ENCODE measurements at places on chromosomes 16 and 17. TPM values are rescaled to one million over a fixed set of nuclear protein-coding genes. Genes with fewer than 3 reads are reported as not detected.
A peak's percentile ranks its signal among the peaks of the same experiment; 100 is the strongest.

GRCh38 chr17:14805348-14805747 is 459.8 kb downstream of the PMP22 start:
- no peak overlapping the region for H3K4me3 ChIP-seq
- DNase-seq = no peak
- no peak overlapping the region for H3K27ac ChIP-seq
- no peaks in the 10 kb centered on the region for H3K36me3 ChIP-seq

DNA sequence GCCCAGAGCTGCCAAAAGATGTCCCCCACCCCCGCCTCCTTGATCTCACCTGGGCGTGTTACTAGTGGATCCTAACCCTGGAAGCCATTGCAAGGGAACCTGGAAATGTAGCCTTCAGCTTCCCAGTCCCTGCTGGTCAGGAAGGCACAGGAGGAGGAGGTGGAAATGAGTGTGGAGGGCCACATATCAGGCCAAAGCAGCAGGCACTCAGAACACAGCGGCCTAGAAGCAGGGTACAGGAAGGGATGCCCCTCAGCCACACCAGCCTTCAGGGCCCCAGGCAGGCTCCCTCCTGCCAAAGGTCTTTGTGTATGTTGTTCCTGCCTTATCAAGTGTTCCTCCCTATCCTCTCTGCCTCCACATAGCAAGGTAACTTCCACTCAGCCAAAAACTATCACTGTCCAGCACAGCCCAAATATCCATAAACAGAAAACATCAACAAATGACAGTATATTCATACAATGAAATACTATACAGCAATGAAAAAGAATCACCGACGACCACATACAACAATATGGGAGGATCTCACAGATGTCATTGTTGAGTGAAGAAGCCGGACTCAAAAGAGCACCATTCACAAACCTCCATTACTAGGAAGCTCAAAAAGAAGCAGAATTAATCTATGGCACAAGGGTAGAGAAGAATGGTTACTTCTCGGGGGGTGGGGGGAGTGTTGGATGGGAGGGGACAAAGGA is 28.2 kb upstream of the TNFRSF13B start:
- H3K36me3 ChIP-seq = no peaks in the 10 kb centered on the region
- no peaks in the 10 kb centered on the region for H3K4me1 ChIP-seq
- no peaks in the 10 kb centered on the region for H3K27me3 ChIP-seq

DNA sequence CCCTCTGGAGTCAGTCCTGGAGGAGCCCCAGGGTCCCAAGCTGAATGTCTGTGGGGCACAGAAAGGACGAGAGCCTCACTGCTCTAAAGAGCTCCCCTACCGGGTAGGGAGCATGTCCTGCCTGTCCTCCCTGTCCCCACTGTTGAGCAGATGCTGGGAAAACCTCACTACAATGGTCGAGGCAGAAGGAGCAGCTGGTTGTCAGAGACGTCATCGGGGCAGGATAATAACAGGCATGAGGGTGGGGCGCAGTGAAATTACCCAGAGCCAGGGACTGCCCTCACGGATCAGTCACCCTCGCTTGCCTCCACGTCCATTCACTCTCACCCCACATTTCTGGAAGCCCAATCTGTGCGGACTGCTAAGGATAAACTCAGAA is 538 bp downstream of the TM4SF5 start:
- DNase-seq = no peak
- peaks cover 6% of the 10 kb centered on the region for H3K4me1 ChIP-seq
- no peak overlapping the region for H3K27ac ChIP-seq

DNA sequence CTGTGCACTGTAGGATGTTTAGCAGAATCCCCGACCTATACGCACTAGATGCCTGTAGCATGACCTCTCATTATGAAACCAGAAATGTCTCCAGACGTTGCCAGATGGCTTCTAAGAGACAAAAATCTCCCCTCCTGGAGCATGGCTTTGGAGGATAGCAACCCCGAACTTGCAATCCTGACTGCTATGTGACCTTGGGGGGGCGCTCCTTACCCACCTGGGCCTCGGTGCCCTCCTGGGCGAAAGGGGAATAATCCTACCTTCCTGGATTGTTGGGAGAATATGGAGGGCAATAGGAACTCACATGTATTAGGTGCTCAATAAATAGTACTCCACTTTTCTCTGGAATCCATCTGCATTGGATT is 8.1 kb downstream of the MRM1 start:
- no peak overlapping the region for H3K4me3 ChIP-seq
- no peaks in the 10 kb centered on the region for H3K27me3 ChIP-seq
- H3K4me1 ChIP-seq = peaks cover 25% of the 10 kb centered on the region
- H3K36me3 ChIP-seq = peaks cover 32% of the 10 kb centered on the region
- no peak overlapping the region for H3K27ac ChIP-seq
- DNase-seq = no peak

DNA sequence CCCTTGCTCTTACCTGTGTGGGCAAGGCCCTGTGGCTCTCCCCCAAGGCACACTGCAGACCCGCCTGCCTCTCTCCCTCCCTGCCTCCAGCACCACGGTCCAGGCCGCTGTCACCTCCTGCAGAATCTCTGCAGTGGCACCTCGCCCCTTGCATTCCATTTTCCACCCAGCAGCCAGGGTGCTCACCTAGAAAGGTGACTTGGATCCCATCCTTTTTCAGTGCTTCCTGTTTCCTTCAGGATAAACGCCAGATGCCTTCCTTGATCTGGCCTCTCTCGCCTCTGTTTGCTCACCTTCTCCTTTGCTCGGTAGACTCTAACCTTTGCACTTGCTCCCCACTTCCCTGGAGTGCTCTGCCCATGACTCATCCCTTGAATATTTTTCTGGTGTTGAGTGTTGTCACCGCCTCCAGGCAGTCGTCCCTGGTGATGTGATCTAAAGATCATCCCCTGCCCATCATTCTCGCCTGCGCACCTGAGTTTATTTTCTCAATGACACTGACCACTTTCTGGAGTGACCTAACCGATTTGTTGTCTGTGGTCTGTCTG is 79.2 kb upstream of the LGALS9 start:
- H3K27ac ChIP-seq = no peak overlapping the region
- no peaks in the 10 kb centered on the region for H3K27me3 ChIP-seq

DNA sequence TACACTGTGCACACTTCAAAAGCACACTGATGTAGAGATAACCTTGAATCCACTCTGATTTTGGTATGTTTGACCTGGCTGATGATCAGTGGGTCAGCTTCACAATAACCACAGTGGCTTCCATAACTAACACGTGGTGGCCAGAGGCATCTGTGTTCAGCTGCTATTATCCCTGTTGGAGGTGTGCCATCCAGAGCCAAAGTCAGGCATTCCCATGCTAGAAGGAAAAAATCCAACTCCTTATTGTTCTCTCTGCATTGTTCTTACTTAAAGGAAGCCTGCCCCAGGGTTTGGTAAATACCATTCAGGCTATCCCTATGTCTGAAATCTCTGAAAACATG is 127.3 kb upstream of the MON1B start:
- no peaks in the 10 kb centered on the region for H3K36me3 ChIP-seq
- peaks cover 7% of the 10 kb centered on the region for H3K27me3 ChIP-seq
- no peak overlapping the region for H3K27ac ChIP-seq
- DNase-seq = no peak

DNA sequence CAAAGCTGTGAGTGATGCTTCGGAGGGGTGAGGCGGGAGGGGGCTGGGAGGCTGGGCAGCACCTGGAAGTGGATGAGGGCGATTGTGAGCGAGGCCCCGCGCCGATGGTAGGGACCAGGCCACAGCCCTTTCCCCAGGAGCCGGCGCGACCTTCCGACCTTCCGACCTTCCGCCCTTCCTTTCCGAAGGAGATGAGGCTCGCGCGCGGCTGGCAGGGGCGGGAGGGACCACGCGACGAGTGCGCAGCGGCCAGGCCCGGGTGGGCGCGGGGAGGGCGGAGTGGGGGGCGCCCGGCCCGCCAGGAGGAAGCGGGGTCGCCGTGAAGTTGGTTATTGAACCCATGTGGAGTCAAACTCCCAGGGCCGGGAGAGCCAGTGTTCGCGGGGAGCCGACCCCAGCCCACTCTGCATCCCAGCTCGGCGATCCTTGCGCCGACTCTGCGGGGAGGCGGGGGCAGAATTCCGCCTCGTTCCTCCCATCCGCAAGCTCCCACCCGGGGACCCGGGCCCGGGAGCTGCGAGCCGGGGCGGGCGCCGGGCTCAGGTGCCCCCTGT is 56.6 kb downstream of the RAP1GAP2 start:
- DNase-seq = no peak
- no peak overlapping the region for H3K4me3 ChIP-seq
- no peaks in the 10 kb centered on the region for H3K36me3 ChIP-seq
- no peak overlapping the region for H3K27ac ChIP-seq

DNA sequence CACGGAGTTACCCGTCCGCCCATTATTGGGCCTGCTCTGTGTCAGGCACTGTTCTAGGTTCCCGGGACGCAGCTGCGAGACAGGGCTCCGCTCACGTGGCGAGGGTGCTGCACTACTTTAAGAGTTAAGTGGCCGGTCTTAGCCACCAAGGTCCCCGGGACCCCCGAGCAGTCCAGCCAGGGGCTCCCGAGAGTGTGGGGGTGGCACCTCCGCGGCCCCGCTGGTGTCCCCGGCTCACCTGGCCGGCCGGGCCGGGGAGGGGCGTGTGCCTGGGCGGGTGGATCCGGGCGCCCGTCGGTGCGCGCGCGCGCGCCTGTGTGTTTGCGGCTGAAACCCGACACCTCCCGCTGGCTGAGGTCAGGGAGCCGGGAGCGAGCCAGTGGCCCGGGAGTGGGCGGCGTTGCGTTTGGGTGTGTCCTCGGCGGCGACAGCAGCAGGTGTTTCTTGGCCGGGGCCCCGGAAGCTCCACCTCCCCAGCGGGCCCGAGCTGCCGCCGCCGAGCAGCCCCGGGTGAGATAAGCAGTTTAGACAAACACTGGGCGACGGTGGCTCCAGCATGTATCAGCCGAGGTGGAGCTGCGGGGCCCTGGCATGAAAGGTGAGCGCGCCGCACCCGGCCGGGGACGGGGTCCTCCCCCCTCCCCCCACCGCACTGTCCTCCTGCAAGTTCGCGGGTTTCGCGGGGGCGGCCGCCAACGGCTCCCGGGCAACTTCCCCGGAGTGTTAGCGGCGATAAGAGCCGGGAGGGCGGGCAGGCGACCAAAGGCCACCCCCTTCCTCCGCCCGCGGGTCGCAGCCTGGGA is at the start of gene GSE1:
GSE1 (plus strand) TSS at position 522 of the 803 bp plus-strand sequence; CDS start at position 592, 70 bp downstream.
- H3K27me3 ChIP-seq = no peaks in the 10 kb centered on the region
- H3K4me3 ChIP-seq = peak within 1 kb of the TSS; percentile 70
- peak within 1 kb of the TSS; percentile 63 for H3K27ac ChIP-seq
- DNase-seq = peak; percentile 89
- H3K4me1 ChIP-seq = peaks cover 52% of the 10 kb centered on the region
- H3K36me3 ChIP-seq = no peaks in the 10 kb centered on the region

DNA sequence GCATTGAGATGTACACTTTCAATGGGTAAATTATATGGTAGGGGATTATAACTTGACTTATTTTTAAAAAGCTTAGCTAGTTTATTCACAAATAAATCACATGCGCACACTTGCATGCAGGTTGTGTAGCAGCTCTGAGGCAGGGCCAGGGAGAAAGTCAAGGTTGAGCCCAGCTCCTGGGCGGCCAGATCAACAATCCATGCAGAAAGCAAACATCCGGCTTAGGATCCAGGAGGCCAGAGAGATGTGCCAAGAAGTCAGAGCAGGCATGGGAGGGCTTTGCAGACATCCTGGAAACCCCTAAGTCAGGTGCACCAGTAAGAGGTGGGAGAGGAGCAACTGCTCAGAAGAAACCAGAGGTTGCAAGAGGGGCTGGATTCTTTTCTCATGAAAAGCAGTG is 186.5 kb downstream of the AXIN2 start:
- H3K27ac ChIP-seq = no peak overlapping the region
- H3K27me3 ChIP-seq = peaks cover 21% of the 10 kb centered on the region

DNA sequence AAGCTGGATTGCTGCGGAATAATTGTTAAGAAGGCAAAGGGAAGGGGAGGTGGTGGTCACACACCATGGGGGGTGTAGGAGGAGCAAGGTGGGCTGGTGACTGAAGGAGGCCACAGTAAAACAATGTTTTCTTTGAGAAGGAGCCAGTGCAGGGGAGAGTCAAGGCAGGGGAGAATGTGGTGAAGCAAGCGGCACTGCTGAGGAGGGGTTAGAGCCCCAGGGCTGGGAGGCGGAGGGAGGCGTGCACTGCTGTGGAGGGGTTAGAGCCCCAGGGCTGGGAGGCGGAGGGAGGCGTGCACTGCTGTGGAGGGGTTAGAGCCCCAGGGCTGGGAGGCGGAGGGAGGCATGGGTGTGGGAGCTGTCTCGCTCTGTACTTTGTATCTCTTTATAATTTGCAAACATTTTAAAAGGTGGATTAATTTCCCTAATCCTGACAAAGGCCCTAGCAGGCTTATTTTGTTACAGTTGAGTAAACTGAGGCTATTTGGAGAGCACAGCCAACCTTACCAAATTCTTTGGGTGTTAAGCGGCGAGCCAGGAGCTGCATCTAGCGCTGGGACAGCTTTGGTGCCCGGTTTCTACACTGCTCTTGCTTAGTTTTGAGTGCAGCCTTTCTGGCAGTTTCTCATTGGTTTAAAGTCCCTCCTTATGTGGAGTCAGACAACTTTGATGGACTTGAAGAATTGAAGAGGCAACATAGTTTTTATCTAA is 20.9 kb downstream of the RPTOR start:
- H3K4me1 ChIP-seq = peaks cover 21% of the 10 kb centered on the region
- H3K4me3 ChIP-seq = no peak overlapping the region
- H3K36me3 ChIP-seq = no peaks in the 10 kb centered on the region
- no peak for DNase-seq

GRCh38 chr17:7748076-7748775 is 30.7 kb downstream of the DNAH2 start:
- H3K4me3 ChIP-seq = no peak overlapping the region
- H3K36me3 ChIP-seq = no peaks in the 10 kb centered on the region
- no peaks in the 10 kb centered on the region for H3K4me1 ChIP-seq
- H3K27ac ChIP-seq = no peak overlapping the region
- no peaks in the 10 kb centered on the region for H3K27me3 ChIP-seq
- no peak for DNase-seq

DNA sequence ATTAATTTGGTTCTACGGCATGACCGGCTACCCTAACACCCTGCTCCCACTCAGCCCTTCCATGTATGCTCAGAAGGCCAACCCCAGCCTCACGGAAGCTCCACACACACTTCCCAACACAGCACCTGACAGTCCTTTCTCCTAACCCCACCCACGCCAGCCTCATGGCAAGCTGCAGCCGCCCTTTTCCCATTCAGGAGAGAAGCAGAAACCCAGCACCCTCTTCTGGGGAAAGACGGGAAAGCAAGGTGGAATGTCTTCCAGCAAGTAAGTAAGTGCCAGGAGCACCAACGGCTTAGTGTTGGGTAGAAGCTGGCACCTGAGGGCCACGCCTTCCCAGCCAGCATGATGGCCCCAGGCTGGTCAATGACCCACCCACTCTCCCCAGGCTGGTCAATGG is 32.1 kb downstream of the ABR start:
- no peaks in the 10 kb centered on the region for H3K36me3 ChIP-seq
- H3K4me3 ChIP-seq = no peak overlapping the region
- no peak for DNase-seq

DNA sequence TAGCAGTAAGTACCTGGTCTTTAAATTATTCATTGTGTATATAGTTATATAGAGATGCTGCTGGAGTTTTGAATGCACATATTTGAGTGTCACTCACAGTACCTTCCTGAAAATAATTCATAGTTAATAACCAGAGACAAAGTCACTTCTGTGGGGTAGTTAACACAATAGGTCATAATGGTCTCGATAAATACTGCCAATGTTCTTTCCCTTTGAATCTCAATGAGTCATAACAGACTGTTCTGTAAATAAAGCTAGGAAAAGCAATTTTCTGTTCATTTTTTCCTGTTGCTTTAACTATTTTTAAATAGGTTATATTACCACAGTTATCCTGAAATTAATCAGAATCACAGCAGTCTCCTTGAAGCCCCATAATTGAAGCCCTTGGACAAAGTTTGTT is 87.2 kb downstream of the MAP2K4 start:
- no peaks in the 10 kb centered on the region for H3K27me3 ChIP-seq
- no peak overlapping the region for H3K4me3 ChIP-seq
- no peak overlapping the region for H3K27ac ChIP-seq
- DNase-seq = no peak

Gene NPTX1
- 5.1 TPM for total RNA-seq

Gene GAST
- not detected for total RNA-seq

Gene STH
- total RNA-seq = not detected

Gene EVPLL
- total RNA-seq = not detected
